ENCODE measurements at places on chromosomes 3 and 15.

GRCh38 chr3:150429767-150430671 lies 21.9 kb downstream of the TSC22D2 start:
- no peak for DNase-seq

GRCh38 chr3:54159917-54160316 lies 37.6 kb downstream of the CACNA2D3 start:
- DNase-seq = peak; percentile 7

DNA sequence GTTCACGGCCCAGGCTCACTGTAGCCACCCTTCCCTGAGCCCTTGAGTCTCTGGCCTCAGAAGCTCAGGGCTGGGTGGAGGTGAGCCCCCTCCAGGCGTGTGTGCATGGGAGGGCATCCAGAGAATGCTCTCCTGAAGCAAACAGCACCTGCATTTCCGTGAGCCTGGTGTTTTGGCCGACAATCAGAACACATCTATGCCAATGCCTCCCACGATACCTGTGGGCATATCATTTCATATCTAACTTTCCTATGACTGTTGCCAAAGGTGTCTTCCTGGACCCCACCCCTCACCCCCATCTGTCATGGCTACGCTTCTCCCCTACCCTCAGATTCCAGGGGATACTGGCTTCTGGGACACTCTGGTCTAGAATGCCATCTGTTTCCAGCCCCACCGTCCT lies 53.3 kb upstream of the RAB6B start:
- DNase-seq = no peak

DNA sequence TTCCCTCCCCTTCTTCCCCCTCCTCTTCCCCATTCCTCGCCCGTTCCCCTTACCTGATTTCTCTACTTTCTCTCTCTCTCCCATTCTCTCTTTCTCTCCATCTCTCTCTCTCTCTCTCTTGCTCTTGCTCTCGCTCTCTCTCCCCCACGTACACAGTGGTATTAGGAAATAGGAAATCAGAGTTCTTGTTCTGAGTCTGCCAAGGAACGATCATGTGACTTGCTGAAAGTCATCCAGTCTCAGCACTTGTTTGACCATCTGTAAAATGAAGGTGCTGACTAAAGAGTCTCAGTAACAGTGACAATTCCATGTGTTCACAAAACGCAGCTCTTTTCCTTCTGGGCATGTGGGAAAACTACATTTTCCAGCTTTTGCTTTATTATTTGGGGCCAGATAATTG lies 445.0 kb upstream of the TGFBR2 start:
- DNase-seq = no peak

- DNase-seq = no peak
Observed at GRCh38 chr3:181839916-181840297, 128.2 kb downstream of the SOX2 start.

GRCh38 chr3:127002195-127003174 lies 19.6 kb downstream of the PLXNA1 start:
- DNase-seq = peak; percentile 97

DNA sequence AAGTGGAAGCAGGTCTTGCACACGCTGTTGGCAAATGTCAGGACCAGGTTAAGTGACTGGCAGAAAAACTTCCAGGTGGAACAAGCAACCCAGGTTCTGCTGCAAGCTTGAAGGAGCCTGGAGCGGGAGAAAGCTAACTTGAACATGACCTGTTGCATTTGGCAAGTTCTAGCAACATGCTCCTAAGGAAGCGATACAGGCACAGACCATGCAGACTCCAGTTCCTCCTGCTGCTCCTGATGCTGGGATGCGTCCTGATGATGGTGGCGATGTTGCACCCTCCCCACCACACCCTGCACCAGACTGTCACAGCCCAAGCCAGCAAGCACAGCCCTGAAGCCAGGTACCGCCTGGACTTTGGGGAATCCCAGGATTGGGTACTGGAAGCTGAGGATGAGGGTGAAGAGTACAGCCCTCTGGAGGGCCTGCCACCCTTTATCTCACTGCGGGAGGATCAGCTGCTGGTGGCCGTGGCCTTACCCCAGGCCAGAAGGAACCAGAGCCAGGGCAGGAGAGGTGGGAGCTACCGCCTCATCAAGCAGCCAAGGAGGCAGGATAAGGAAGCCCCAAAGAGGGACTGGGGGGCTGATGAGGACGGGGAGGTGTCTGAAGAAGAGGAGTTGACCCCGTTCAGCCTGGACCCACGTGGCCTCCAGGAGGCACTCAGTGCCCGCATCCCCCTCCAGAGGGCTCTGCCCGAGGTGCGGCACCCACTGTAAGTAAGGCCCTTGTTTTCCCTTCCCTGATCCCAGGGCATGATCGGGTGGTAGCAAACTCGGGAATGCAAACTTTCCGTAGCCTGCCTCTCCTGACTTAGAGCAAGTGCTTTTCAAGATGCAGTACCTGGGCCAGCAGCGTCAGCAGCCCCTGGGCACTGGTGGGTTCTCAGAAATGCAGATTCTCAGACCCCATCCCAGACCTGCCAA lies 759 bp downstream of the GALNT15 start:
- no peak for DNase-seq

DNA sequence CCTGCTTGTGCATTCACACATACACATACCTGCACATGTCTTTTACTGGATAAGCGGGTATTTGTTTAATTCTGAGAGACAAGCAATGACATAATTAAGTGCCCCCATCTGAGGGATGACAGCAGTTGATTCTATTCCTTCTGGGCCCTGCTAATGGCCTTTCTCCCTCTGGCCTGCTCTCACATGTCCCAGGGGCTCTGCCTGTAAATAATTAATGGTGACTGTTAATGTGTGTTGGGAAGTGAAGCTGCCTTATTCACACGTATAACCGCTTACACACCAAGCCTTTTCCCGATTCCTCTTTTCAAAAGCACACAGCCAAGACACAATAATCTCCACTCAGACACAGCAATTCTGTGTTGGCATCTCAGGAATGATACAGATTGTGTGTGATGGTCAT lies 47.8 kb downstream of the LRRK1 start:
- DNase-seq = no peak

GRCh38 chr3:87219611-87220010 lies 7.5 kb upstream of the CHMP2B start:
- DNase-seq = no peak

GRCh38 chr3:178131801-178132200 lies 404.4 kb upstream of the KCNMB2 start:
- no peak for DNase-seq

DNA sequence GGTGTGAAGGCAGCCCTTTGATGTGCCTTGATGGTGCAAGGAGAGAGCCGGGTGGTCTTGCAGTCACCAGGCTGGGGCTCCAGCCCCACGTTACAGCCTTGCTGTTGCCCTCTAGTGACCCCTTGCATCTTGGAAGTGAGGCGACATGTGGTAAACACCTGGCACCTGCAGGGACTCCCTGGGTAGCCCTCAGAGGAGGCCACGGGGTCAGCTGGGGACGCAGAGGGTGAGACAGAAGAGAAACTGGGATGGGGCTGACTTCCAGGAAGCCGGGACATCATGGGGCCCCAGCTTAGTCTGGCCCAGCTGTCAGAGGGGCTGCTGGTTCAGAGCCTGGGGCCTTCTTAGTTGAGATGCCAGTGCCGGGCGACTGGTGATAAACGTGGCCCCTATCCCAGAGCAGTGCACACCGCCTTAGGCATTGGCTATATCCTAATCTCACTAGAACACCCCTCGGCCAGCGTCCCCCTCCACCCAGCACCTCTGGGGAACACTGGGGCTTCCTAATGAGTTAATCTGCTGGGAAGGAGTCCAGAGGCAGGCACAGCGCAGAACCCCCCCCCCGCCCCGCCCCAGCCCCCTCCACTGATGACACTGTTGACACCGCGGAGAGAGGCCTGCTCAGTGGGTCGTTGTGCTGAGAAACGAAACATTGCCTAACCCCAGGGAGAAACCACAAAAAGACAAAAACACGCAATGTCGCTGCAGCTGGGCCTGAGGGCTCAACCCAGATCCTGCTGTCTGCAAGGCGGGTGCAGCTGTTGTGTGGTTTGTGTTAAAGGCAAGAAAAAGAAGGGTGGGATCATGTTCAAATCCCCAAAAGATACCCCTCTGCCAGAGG lies 60.5 kb upstream of the KLF13 start:
- DNase-seq = peak; percentile 43

GRCh38 chr15:36755341-36756000 lies 176.0 kb downstream of the CDIN1 start:
- DNase-seq = no peak

- DNase-seq = no peak
Observed at GRCh38 chr3:50008931-50009330, 69.0 kb downstream of the RBM6 start.

- DNase-seq = no peak
Observed at GRCh38 chr3:49780080-49780974, 6.0 kb downstream of the IP6K1 start.

DNA sequence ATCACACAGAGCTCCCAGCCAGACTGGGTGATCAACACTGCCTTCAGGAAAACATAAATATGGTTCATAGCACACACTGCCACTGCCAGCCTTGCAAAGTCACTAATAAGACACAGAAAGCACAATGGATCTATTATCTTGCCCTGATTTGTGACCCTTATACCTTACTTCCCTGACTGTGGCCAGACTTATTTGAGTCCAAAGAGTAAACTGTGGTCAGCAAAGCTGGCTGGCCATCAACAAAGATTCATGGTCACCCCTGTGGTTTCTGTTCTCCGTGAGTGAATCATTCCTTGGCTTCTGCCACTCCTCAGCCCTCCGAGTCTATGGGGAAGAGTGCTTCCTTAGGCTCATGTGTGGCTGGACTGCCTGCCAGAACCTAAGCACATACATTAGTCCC lies 437.7 kb downstream of the RAP2B start:
- peak; percentile 80 for DNase-seq

GRCh38 chr15:57129064-57129463 lies 210.6 kb downstream of the TCF12 start:
- no peak for DNase-seq

- peak; percentile 97 for DNase-seq
Observed at GRCh38 chr15:67178569-67179210, 75.8 kb downstream of the AAGAB start.

DNA sequence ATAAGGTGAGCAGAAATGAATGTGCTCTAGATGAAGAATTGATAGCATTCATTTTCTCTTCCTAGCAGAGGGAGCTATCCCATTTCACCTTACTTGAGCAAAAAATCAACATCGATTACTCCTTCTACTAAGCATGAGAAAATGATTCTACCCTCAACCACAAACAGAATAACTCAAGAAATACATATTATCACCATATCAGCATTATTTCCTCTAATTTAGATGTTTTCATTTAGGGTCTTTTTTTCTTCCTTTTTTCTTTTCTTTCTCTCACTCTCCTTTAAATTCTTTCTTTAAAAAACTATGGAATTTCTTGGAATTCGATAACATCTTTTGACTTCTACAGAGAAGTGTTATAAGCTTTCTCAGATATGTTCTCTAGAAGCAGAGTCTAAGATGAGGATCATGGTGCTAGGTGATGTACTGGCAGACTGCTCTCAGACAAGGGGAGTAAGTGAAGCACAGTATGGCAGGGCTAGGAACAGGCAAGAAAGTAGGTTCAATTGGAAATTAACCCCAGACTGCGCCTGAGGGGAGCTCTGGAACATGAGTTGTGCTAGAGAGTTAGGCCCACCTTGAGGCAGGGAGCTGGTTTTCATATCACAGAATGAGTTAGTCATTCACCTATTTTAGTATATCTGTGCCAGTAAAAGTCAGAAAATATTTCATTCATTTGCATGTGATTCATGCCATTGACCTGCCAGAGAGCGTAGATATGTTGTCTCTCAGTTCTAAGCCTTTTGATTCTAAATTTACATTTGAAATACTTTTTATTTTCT lies 279.2 kb upstream of the KCNH8 start:
- DNase-seq = no peak

GRCh38 chr3:155420881-155421486 lies 127.5 kb upstream of the STRIT1 start:
- no peak for DNase-seq

DNA sequence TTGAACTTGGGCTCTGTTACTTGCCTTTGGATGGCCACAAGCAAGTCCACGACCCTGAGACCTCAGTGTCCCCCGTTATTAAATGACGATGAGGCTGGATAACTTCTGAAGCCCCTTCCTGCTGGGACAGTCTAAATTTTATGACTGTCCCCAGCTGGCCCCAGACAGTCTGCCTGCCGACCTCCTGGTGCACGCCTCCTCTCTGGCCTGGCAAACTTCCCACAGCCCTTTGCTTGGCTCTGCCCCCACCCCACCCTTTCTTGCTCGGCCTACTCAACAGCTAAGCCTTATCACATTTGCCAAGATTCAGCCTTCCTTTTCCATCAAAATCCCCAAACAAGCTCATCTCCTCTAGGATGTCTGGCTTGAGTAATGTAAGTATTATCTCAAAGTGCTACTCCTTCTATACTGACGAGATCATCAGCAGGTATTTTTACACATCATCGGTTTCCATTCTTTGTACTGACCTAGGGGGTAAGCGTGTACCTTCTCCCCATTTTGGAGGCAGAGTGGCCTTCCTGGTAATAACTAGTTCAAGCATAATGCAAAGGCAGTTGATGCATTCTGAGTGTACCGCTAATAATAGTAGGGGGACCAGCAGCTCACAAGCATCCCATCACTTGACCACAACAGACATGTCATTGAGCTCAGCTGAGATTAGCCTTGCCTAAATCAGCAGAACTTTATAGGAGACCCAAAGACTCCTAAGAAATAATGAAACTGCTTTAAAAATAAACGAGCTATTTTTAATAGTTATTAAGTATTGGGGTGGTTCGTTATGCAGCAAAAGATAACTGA lies 120.8 kb upstream of the HACD2 start:
- no peak for DNase-seq

GRCh38 chr15:74716651-74717050 lies 8.7 kb downstream of the CYP1A1 start:
- DNase-seq = no peak

- DNase-seq = no peak
Observed at GRCh38 chr3:123522320-123523022, 62.4 kb downstream of the HACD2 start.

- DNase-seq = no peak
Observed at GRCh38 chr15:33671456-33671855, 296.8 kb upstream of the CHRM5 start.

DNA sequence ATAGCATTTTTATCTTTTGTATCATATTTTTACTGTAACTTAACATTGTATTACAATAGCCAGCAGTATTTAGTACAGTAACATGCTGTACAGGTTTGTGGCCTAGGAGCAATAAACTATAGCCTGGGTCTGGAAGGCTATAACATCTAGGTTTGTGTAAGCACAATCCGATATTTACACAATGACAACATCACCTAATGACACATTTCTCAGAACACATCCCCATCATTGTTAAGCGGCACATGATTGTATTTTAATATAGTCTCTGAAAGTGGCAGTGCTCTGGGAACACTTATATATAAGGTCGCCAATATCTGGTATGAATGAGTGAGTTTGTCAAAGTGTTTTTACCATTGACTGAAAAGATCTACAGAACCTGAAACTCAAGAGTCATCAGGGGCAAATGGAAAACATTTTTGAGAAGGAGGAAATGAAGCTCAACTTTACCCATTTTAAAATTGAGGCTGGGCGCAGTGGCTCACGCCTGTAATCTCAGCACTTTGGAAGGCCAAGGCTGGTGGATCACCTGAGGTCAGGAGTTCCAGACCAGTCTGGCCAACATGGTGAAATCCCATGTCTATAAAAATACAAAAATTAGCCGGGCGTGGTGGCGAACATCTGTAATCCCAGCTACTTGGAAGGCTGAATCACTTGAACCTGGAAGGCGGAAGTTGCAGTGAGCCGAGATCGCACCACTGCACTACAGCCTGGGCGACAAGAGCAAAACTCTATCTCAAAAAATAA lies 38.8 kb upstream of the TNFSF10 start:
- no peak for DNase-seq

- peak; percentile 77 for DNase-seq
Observed at GRCh38 chr3:69012800-69013252, 658 bp downstream of the EOGT start.
